Stimulated activated naive CD8-positive, alpha-beta T cell treated with anti-CD3 and anti-CD28 coated beads, Interleukin-15, amount 100 ng/mL, for 72 hours (primary cell): ENCODE measurements at places on chromosomes 7 and 10.
A peak's percentile ranks its signal among the peaks of the same experiment; 100 is the strongest.

- DNase-seq, result peak; percentile 12
Observed at GRCh38 chr10:132096223-132096622, 30.5 kb downstream of the JAKMIP3 start.

- DNase-seq, result no peak
Observed at GRCh38 chr10:28987555-28988320, 301.1 kb upstream of the LYZL1 start.

DNA sequence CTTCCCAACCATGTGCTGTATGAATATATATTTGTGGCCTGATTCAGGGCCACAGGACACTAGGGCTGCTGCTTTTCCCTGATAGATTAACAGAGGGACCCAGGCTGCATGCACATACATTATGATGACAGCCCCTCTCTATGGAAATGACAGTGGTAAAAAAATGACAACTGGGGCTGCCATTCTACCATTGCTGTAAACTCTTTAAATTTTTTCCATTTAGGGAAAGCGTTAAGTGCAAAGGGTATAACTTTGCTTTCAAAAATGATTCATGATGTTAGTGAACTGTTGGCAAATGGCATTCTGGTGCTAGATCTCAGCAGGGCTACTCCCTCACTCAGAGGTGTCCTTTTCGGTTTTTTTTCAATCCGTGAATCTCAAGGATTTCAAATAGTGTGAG, 4.2 kb downstream of the CTBP2 start:
- no peak for DNase-seq

- DNase-seq, result no peak
Observed at GRCh38 chr7:14389181-14389591, 399.7 kb upstream of the ETV1 start.

DNA sequence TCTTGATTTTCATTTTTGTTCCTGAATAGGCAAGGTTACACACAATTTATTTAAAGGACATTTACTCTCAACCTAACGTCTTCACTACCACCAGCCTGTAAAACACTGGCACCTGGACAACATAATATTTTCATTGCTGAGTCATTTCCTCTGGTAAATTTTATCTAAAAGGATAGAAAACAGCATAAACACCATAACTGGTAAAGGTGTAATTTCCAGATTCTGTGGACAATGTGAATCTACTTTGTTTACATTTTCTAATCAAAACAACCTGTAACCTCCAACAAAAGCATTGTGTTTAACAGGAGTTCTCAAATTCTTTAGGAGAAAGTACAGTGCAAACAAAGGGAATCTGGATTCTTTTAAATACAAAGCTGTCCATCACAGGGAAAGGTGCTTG, 472.0 kb upstream of the AKR1E2 start:
- DNase-seq, result no peak
